AML-193 (cell line): ENCODE measurements at places on chromosomes 16 and 17.

GRCh38 chr16:82059983-82060421 is 24.9 kb downstream of the HSD17B2 start:
- no peak for DNase-seq

GRCh38 chr17:45319239-45319703 is 2.5 kb upstream of the MAP3K14 start:
- no peak for DNase-seq

GRCh38 chr17:75316253-75316652 is 27.0 kb upstream of the SLC25A19 start:
- no peak for DNase-seq

DNA sequence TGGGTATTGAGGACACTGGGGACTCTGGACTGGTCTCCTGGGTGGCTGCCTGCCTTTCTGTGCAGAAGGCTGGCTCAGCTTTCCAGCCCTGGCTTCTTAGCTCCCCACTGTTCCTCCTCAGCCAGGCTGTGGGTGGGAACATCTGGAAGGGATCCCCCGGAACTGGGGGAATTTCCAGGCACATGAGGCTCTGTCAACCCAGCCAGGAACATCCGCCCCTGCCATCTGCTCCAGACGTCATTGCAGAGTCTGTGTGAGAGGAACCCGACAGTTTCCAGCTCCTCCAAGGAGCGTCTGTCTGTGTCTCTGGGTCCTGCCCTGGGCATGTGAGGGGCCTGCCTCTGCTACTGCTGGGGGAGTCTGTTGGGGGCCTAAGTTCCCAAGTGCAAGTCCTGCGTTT is 36.2 kb upstream of the CRHR1 start:
- no peak for DNase-seq
